ENCODE measurements at places on chromosomes 5 and 9. TPM values are rescaled to one million over a fixed set of nuclear protein-coding genes. Genes with fewer than 3 reads are reported as not detected.

Gene GPR150
- 0.54 TPM for total RNA-seq

DNA sequence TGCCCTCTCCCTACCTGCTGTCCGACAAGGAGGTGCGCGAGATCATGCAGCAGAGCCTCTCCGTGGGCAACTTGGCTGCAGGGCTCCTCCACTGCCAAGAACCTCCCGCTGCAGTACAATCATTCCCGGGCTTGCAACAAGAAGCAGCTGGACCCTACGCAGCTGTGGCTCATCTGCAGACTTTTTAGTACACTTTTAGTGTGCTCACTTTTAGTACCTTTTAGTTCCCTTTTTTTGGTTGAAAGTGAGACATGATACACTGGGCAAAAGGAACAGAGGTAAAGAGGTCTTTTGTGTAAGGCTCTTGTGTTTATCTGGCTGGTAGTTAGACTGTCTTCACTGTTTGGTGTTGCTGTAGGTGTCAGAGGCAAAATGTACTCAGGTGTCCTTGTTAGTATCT lies 58.1 kb upstream of the SPTLC1 start:
- no peak for DNase-seq

GRCh38 chr5:64166201-64166959 lies 737 bp downstream of the RNF180 start:
- no peak for DNase-seq

GRCh38 chr5:169753795-169754194 lies 116.7 kb downstream of the DOCK2 start:
- no peak for DNase-seq

Gene PKD2L2
- under 0.01 TPM for total RNA-seq

Gene PPP1R2B
- not detected for total RNA-seq

GRCh38 chr5:97107318-97107717 lies 35.1 kb downstream of the LIX1 start:
- no peak for DNase-seq

All from hematopoietic multipotent progenitor cell (in vitro differentiated cells).